ENCODE measurements at places on chromosomes 2 and 18.

GRCh38 chr18:48208432-48209140 lies 200.6 kb downstream of the ZBTB7C start:
- no peak for DNase-seq

GRCh38 chr2:85854166-85854509 lies 34.7 kb downstream of the ST3GAL5 start:
- DNase-seq = no peak

DNA sequence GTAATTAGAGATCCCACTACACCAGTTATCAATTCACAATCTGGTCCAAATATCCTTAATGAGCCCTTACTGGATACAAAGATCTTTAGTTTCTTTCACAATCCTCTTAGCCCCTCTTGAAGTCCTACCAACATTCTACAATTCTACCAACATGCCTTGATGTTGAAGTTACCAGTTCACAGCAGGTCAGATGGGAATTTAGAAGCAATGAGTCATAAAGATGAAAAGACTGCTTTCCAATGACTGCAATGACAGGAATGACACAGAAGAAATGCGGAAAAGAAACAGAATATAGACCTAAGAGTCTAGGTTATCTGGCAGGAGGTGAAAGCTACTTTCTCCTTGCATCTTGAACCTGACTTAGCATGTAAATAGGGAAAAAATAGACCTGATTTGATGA lies 24.5 kb downstream of the RTTN start:
- no peak for DNase-seq

- no peak for DNase-seq
Observed at GRCh38 chr2:36411962-36412444, 56.4 kb downstream of the CRIM1 start.

- DNase-seq = no peak
Observed at GRCh38 chr2:230986520-230987136, 9.3 kb upstream of the SPATA3 start.
